Thoracic aorta (tissue), 2 donors: ENCODE measurements at places on chromosomes 5 and 9. TPM values are rescaled to one million over a fixed set of nuclear protein-coding genes. Genes with fewer than 3 reads are reported as not detected.

DNA sequence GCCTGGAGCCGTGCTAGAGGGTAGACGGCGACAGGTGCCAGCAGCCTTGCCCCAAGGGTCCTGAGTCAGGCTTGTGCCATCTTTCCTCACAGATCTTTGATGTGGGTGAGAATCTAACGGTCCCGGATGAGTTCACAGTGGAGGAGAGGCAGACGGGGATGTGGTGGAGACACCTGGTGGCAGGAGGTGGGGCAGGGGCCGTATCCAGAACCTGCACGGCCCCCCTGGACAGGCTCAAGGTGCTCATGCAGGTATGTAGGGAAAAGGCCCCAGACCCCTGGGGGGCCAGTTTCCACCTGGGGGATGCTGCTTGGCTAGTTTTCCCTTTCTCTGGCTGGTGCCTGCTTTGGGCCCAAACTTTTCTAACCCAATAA, 24.0 kb downstream of the PTGES2 start:
- no peaks in the 10 kb centered on the region for H3K27me3 ChIP-seq
- peaks cover 19% of the 10 kb centered on the region for H3K4me1 ChIP-seq
- DNase-seq, result no peak
- H3K27ac ChIP-seq, result no peak overlapping the region

DNA sequence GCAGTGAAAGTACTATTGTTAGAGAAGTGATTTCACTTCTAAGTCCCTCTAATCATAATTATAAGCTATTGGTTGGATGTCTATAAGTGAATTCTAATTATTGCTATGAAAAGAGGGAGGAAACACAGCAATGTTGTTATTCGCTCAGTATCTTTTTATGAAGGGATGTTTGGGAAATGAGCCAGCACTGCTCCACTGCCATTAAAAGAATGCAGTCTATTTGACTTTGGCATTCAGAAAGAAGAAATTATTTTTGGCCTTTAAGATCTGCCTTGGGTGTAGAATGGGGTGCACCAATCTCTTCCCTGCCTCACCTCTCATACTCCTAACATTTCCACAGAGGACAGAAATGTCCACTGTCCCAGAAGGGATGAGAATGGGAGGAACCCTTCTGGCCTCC, 332.0 kb downstream of the SPATA31D1 start:
- no peaks in the 10 kb centered on the region for H3K4me1 ChIP-seq
- no peak for DNase-seq
- no peak overlapping the region for H3K4me3 ChIP-seq
- no peak overlapping the region for H3K27ac ChIP-seq
- no peaks in the 10 kb centered on the region for H3K27me3 ChIP-seq
- H3K36me3 ChIP-seq, result no peaks in the 10 kb centered on the region

DNA sequence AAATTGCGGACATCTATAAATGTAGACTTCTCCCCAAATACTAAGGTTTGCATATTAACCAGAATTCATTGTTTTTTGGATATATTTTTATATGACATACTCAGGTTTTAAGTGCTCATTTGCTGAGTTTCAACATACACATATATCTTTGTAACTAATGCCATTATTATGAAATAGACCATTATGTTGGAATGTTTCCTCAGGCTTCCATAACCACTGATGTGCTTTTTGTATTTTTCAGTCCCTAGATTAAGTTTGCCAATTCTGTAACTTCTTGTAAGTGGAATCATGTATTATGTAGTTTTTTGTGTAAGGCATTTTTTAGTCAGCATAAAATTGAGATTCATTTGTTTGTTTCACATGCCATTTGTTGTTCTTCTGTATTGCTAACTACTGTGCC, 32.1 kb downstream of the HSPA4 start:
- no peak overlapping the region for H3K4me3 ChIP-seq
- no peaks in the 10 kb centered on the region for H3K27me3 ChIP-seq
- H3K27ac ChIP-seq, result no peak overlapping the region
- peaks cover 4% of the 10 kb centered on the region for H3K36me3 ChIP-seq
- DNase-seq, result no peak

GRCh38 chr9:11204521-11204920, 591.7 kb upstream of the PTPRD start:
- no peak for DNase-seq
- H3K4me1 ChIP-seq, result no peaks in the 10 kb centered on the region
- no peak overlapping the region for H3K27ac ChIP-seq
- H3K36me3 ChIP-seq, result no peaks in the 10 kb centered on the region

DNA sequence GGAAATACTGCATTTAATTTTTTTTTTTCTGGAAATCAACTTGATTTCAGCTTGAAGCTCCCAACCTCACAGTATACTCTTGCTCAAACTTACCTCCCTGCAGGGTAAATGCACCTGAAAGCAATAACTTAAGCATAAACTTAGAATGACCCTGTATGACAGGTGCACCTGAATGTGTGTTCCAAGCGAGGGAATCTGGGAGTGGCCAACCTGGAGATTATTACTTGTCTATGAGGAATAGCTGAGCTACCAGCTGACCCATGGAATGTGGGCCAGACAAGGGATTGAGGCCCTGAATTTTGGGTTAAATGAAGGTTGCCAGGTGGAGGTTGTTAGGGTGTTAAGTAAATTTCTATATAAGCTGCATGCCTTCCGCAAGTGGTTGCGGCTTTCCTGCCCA, 140.6 kb downstream of the OSTF1 start:
- H3K4me3 ChIP-seq, result no peak overlapping the region
- no peaks in the 10 kb centered on the region for H3K27me3 ChIP-seq
- DNase-seq, result no peak

GRCh38 chr5:176166427-176166826, 71.8 kb upstream of the SIMC1 start:
- no peak overlapping the region for H3K4me3 ChIP-seq
- no peak overlapping the region for H3K27ac ChIP-seq
- H3K36me3 ChIP-seq, result no peaks in the 10 kb centered on the region

DNA sequence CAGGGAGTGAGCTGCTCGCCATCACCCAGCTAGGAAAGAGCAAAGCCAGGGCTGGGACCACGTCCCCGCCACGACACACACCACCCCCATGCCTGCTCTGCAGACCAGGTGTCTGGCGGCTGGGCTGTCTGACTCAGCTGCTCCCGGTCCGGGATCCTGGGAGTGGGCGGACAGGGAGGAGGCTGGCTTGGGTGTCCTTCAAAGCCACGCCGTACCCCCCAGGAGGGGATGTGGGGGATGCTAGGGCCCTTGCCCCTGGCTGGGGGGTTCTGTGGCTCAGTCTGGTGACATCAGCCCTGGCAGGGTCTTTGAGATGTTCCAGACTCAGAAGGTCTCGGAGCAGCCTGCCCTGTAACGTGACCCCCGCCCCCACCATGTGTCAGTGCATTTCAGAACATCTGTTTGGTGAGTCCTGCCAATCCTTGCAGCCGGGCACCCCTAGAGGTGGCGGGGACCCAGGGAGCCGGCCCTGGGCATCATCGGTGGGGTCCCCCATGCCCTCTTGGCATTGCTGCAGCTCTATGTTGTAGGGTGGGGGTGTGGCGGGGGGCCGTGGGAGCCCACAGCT, 62.3 kb downstream of the HMCN2 start:
- H3K4me3 ChIP-seq, result no peak overlapping the region
- no peaks in the 10 kb centered on the region for H3K36me3 ChIP-seq
- no peak for DNase-seq
- H3K27me3 ChIP-seq, result no peaks in the 10 kb centered on the region
- no peaks in the 10 kb centered on the region for H3K4me1 ChIP-seq

FAXDC2 gene
- total RNA-seq, result 43.9 TPM

CDC20B gene
- not detected for total RNA-seq
